ENCODE measurements at places on chromosomes 4 and X.

GRCh38 chr4:185886832-185887524 is 75.0 kb upstream of the SORBS2 start:
- H3K36me3 ChIP-seq: no peaks in the 10 kb centered on the region
- no peak overlapping the region for H3K4me3 ChIP-seq
- H3K4me1 ChIP-seq: peaks cover 7% of the 10 kb centered on the region

DNA sequence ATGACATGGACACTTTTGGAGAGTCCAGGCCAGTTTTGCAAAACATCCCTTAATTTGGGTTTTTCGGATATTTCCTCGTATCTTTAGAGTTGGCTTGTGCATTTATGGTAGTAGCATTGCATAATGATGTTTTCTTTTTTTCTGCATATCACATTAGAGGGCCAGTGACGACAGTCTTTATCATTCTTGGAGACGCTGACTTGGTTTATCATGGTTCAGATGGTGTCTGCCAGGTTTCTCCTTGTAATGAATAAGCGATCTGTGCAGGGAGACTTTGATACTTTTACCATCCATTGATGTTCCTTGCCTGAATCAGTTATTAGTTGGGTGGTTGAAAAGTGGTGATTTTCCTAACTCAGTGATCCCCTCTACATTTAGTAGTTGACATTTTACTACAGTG is 46.6 kb downstream of the KIAA0232 start:
- H3K36me3 ChIP-seq: peaks cover 2% of the 10 kb centered on the region
- peaks cover 23% of the 10 kb centered on the region for H3K4me1 ChIP-seq
- no peak overlapping the region for H3K4me3 ChIP-seq
- H3K27me3 ChIP-seq: no peaks in the 10 kb centered on the region

DNA sequence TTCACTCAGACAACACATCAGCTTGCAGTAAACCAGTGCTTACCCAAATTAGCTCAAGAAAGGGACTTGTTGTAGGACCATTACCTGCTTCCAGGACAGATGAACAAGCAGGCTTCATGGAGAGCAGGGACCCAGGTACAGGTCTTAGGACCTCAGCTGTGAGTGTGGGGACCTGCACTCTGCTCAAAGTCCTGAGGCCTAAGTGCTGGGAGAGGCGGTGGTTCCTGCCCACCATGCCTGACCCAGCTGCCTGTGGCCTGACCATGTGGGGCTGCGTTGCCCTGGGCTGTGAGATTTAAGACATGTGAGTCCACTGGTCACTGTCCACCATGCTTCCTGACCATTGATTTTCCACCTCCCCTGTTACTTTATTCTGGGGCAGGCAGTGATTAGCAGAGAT is 140.2 kb downstream of the DCLK2 start:
- no peak overlapping the region for H3K4me3 ChIP-seq
- H3K4me1 ChIP-seq: no peaks in the 10 kb centered on the region
- H3K27ac ChIP-seq: no peak overlapping the region
- no peak for DNase-seq
- peaks cover 14% of the 10 kb centered on the region for H3K27me3 ChIP-seq
- no peaks in the 10 kb centered on the region for H3K36me3 ChIP-seq

DNA sequence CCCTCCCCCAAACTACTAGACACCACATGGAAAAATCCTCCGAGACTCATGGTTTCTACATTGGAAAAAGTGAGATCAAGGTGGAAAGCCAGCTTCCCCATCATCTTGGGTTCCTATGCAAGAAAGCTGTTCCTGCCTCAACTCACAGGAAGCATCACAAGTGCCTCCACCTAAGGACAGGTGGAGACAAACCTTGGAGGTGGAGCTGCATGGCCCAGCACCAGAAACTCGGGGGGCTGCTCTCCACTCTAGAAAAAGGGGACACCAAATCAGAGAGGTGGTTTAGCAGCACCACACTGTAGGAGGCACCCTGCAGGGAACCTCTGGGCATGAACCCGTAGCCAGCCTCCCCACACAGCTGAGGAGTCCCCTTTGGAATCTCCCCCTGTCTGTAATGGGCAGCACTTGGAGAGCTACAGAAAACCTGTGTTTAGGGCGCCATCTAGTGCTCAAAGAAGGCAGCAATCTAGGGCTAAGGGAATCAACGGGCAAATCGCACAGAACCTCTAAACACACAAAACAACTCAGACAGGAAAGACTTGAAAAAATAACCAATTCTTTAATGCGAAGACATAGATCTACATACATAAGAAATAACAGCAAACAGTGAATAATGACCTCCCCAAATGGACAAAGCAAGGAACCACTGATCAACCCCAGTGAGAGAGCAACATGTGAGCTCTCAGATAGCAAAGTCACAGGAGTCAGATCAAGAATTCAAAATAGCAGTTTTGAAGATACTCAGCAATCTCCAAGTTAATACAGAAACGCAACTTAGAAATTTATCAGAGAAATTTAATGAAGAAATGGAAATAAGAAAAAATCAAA is 37.0 kb upstream of the ZBTB33 start:
- H3K27ac ChIP-seq: no peak overlapping the region
- peak; percentile 10 for DNase-seq
- no peaks in the 10 kb centered on the region for H3K27me3 ChIP-seq
- H3K36me3 ChIP-seq: no peaks in the 10 kb centered on the region

GRCh38 chr4:176308441-176308840 is 11.3 kb upstream of the SPCS3 start:
- H3K4me3 ChIP-seq: no peak overlapping the region
- no peak for DNase-seq
- H3K27me3 ChIP-seq: peaks cover 45% of the 10 kb centered on the region
- no peak overlapping the region for H3K27ac ChIP-seq
- peaks cover 2% of the 10 kb centered on the region for H3K36me3 ChIP-seq

- DNase-seq: no peak
- H3K27me3 ChIP-seq: no peaks in the 10 kb centered on the region
- H3K36me3 ChIP-seq: no peaks in the 10 kb centered on the region
- H3K4me3 ChIP-seq: no peak overlapping the region
- no peak overlapping the region for H3K27ac ChIP-seq
Measured at GRCh38 chr4:12145106-12145505, 716.4 kb upstream of the HS3ST1 start.

DNA sequence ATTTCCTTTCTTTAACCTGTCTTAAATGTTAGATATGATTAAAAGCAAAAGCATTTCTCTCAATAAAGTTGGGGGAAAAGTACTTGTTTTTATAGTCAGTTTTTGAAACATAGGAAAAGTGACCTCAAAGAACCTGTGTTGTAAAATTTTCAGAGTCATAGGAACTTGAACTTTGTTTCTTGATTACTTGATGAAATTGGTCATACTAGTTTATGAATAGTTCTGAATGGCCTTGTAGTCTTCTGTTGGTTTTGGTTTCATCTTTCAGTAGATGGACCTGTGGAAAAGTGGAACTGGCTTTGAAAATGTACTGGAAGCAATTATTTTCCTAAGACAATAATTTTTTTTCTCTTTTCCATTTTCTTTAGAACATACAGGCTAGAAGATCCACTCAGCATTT is 222.2 kb upstream of the NUDT6 start:
- H3K36me3 ChIP-seq: peaks cover 9% of the 10 kb centered on the region
- no peak overlapping the region for H3K27ac ChIP-seq
- no peak overlapping the region for H3K4me3 ChIP-seq
- no peak for DNase-seq
- H3K4me1 ChIP-seq: no peaks in the 10 kb centered on the region

DNA sequence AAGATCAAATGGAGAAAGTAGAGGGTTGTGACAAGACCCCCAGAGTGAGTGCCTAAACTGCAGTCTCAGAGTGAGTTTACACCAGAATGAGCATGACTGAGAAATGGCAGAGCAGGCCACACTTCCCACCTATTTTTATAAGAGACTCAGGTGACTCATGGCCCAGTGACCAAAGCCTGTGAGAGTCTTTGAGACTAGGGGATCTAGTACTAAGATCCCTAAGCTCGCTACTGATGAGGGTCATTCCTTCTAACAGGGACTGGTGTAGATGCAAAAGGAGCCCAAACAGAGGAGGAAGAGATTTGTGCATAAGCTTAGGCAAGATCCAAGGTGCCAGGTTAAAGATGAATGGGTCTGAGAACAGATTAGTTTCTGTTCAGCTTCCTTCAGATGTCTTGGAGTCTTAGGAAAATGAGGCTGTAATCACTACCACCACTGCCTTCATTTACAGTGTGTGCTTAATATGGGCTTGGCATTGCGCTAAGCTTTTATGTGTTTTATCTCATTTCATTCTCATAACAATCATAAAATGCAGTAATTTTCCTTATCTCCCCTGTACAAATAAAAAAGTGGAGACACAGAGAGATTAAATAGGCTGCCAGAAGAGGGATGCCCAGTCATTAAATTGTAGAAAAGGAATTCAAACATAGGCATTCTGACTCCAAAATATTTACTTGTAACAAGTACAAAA is 62.8 kb downstream of the RWDD4 start:
- H3K4me1 ChIP-seq: no peaks in the 10 kb centered on the region
- no peak overlapping the region for H3K27ac ChIP-seq
- no peak for DNase-seq
- no peak overlapping the region for H3K4me3 ChIP-seq

DNA sequence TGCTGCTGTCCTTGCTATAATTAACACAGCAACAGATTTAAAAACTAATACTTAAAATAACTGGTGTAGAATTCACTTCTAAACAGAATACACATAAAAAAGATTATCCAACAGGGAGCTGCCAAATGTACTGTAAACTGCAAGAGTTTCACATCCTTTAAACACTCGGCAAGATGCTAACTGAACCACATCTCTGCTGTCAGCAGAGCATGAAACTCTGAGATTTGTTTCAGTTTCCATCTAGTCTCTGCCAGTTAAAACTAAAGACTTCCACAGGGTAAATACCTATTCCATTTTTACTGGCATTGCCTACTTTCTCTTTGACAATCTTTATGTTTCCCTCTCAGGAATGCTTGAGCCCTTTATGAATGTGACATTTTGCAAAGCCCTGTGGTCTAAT is 127.7 kb downstream of the SLC7A11 start:
- no peak overlapping the region for H3K4me3 ChIP-seq
- DNase-seq: no peak

GRCh38 chr4:25663781-25664180 is 8.1 kb downstream of the SLC34A2 start:
- H3K27ac ChIP-seq: no peak overlapping the region
- H3K27me3 ChIP-seq: peaks cover 32% of the 10 kb centered on the region
- no peaks in the 10 kb centered on the region for H3K4me1 ChIP-seq
- no peak overlapping the region for H3K4me3 ChIP-seq
- no peaks in the 10 kb centered on the region for H3K36me3 ChIP-seq
- DNase-seq: no peak

DNA sequence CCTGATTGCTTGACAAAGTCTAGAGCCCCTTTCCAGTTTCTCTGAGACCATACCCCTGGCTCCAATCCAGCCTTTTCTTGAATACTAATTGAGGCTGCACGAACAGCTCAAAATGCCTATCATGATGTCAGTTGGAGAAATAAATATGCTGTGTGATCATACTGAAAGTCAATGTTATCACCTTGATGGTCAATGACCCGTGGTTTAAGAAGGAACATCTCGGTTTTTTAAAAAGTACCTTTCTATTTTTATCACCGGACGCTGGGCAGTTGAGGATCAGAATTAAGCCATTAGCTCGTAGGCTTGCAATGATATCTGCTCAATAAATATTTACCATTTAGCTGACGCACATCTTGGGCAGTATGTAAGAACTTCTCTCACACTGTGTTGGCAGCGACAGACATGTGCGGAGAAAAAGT is 852 bp upstream of the WDR44 start:
- DNase-seq: no peak
- H3K27ac ChIP-seq: peak overlapping the region; percentile 97

DNA sequence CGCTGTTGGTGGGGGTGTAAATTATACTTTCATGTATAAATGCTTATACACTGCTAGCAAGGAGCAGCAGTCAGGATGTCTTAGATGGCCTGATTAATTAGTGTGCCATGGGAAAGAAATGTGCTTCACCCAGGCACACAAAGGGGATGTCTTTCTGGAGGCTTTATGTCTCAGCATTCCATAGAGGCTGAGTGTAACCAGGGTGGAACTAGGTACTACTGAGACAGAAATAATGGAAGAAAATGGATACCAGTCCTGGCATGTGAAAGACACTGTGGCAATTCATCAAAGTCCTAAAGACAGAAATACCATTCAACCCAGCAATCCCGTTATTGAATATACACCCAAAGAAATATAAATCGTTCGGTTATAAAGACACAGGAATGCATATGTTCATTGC is 52.5 kb downstream of the PF4 start:
- no peak for DNase-seq
- H3K4me3 ChIP-seq: no peak overlapping the region
- no peak overlapping the region for H3K27ac ChIP-seq

GRCh38 chrX:153643431-153644351 is 3.3 kb upstream of the DUSP9 start:
- H3K27me3 ChIP-seq: peaks cover 11% of the 10 kb centered on the region
- H3K4me1 ChIP-seq: peaks cover 12% of the 10 kb centered on the region
- DNase-seq: no peak
- H3K4me3 ChIP-seq: peak overlapping the region; percentile 81

GRCh38 chr4:96407225-96407624 is 567.3 kb downstream of the PDHA2 start:
- no peak overlapping the region for H3K4me3 ChIP-seq
- no peak for DNase-seq
- H3K36me3 ChIP-seq: no peaks in the 10 kb centered on the region

GRCh38 chr4:87406462-87406861 is 15.5 kb upstream of the HSD17B11 start:
- no peak for DNase-seq
- peaks cover 9% of the 10 kb centered on the region for H3K36me3 ChIP-seq
- peaks cover 7% of the 10 kb centered on the region for H3K4me1 ChIP-seq
- H3K4me3 ChIP-seq: no peak overlapping the region
- peaks cover 46% of the 10 kb centered on the region for H3K27me3 ChIP-seq
- no peak overlapping the region for H3K27ac ChIP-seq

DNA sequence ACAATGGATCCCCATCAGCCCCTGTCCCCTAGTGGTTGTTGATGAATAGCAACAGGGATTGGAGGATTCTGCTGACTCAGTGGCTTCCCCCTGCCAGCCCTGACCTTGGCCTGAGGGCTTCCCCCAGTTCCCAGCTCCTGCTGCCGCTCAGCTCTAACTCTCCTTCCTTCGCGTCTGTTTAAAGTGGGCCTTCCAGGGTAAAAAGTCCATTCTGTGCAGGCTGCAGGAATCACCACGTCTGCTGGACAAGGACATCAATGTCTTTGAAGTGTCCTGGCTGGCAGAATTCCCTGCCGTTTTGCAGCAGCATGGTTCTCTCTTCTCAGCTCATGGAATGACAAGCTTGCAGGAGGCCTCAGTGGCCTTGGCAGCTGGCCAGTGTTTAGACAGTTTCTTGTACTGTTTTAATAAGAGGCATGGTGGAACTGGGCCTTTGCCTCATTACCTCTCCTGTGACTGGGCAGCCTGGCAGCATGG is 152.5 kb upstream of the STX18 start:
- H3K27me3 ChIP-seq: no peaks in the 10 kb centered on the region
- H3K36me3 ChIP-seq: no peaks in the 10 kb centered on the region
- H3K4me1 ChIP-seq: peaks cover 2% of the 10 kb centered on the region
- H3K27ac ChIP-seq: no peak overlapping the region

DNA sequence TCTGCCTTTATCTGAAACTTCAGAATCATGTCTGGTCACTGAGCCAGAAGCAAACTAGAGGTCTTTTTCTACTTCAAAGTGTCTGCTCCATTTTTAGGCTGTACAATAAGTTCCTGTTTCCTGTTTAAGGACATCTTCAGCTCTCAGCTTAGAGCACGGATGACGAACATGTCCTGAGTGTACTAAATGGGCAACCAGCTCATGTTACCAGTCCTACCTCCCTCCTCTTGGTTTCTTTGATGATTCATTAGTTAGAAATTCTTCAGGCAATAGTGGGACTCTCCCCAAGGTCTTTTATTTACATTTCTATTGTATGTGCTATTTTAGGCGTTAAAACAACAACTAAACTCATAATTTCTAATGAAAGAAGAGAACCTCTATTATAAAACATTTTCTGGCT is 58.0 kb downstream of the ENPEP start:
- peaks cover 2% of the 10 kb centered on the region for H3K36me3 ChIP-seq
- H3K4me3 ChIP-seq: no peak overlapping the region
- no peak for DNase-seq
- H3K4me1 ChIP-seq: no peaks in the 10 kb centered on the region
- H3K27ac ChIP-seq: no peak overlapping the region
